ENCODE measurements at places on chromosomes 3 and 15.

- no peak for DNase-seq
These were observed 34.8 kb downstream of the MITF start for GRCh38 chr3:69774029-69774428.

DNA sequence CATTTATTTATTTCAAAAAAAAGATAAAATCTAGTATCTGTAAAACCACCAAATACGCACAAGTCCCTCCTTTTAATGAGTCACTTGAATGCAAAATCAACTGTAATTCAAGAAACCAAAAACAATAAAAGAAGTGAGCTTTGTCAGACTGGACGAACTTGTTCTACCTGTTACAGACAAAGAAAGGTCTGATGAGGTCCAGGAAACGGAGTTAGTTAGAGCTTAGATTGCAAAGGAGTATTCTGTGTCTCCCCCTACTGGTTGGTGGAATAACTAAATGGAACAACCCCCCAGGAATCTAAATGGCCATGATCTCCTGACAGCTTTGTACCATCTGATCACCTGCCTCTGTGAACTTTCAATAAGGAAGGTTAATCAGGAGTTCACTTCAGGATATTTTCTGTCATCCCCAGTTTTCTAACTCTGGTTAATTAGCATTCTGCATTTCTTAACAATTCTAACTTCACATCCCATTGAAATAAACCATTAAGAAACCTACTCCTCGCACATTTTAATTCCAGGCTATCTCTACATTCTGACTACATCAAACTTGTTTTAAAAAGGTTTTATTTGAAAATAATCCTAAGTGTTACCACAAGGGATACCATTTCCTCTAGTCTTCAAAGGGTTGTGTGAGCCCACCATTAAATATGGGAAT lies 333.0 kb upstream of the SATB1 start:
- no peak for DNase-seq

DNA sequence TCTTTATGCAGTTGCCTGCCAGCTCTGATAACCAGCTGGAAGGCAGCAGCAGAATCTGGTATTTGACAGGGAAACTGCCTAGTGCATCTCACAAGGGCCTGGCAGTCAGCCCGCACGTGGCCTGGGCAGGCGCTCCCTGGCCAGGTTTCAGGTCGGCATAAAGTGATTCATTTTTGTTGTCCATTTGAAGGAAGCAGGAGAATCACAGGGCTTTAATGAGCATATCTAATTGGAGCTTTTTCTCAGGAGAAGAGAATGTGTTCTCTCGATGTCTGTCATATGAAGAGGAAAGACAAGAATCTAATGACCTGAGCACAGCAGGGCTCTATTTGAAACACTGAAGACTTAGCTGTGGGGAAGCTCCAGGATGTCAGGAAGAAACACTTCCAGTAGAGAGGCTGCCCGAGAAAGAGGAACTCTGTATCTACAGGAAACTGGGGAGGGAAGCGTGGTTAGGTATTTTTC lies 98.8 kb upstream of the MB21D2 start:
- no peak for DNase-seq

DNA sequence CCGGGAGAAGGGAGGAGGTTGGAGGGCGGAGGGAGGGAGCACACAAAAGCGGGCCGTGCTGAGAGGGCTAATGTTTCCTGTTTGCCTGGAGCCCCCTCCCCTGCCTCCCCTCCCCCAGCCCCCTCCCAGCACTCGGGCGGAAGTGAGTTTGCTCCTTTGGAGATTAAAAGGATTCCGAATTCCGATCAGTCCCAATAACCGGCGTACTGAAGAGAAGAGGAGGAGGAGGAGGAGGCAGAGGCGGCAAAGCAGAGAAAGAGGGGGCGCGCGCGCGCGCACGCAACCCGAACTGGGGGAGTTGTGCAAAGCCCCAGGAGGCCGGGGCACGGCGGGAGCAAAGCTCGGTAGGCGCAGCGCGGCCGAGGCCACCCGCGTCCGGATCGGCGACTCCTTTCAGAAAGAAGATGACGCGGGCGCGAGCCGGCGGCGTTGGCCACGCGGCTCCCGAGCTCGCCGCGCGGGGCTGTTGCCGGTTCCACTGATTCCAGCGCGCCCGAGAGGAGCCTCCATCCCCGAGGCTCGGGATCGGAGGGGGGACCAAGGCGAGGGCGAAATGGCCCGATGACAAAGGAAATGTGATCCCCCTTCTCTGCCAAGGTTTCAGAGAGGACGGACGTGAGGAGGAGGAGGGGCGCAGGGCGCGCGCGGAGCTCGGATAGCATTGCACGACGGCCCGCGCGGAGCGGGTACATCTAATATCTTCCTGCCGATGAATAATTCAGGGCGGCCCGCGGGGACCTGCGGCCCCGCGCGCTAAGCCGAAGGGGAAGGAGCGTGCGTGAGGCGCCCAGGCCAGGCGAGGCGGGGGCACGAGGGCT lies 1.1 kb upstream of the TRIM71 start:
- no peak for DNase-seq

DNA sequence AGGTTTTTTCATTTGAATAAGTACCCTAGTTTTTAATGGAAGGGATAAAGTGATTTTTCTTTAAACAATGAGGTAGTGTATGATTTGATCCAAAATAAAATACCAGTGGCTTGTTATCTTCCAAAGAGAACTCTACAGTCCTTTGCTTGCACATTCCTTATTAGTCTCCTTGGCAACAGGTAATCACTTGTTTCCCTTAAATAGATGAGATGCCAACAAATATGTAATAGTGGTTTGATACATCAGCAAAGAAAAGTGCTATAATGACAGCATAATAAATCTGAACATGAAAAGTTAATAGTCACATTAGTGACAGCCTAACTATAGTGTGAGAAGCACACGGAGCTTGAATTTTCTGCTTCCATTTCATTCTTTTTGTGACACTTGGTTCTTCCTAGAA lies 360.2 kb downstream of the ZNF385D start:
- no peak for DNase-seq

- no peak for DNase-seq
These were observed 38.7 kb upstream of the ARID3B start for GRCh38 chr15:74502301-74502700.

- DNase-seq = no peak
These were observed 242.9 kb downstream of the SLC9A9 start for GRCh38 chr3:143605233-143605950.

- no peak for DNase-seq
These were observed 18.3 kb downstream of the SLCO3A1 start for GRCh38 chr15:91871837-91872236.

DNA sequence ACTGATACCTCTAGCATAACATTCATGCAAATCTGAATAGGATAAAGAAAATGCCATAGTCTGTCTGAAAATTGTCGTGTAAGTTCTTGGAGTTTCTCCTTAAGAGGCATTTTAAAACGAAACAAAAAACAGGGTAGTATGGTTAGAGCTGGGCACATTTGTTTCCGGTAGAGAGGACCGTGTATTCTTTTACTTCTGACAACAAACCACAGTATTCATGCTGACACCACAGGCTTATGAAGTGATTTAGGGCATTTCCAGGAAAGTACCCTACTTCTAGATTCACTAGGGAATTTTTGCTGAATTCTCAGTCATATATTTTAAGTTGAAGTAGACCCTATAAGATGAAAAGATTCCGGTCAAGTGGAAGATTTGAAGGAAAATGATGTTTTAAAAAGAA lies 541.3 kb downstream of the UNC13C start:
- no peak for DNase-seq

DNA sequence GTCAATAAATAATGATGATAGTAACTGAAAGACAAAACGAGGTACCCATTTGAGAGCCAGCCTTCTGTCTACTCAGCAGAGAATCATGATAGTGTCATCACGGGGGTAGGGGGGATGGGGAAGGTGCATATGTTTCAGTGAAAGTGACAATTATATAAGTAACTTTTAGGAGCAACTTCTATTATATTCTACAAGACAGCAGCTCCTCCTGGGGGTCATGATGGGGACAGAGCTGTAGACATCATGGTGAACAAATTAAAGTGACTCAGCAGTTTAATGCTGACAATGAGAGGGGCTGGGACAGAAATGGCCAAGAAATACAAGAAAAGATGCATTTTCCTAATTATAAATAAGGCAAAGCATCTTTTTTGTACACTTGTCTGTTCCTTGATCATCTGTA lies 11.8 kb downstream of the CAPN3 start:
- no peak for DNase-seq

DNA sequence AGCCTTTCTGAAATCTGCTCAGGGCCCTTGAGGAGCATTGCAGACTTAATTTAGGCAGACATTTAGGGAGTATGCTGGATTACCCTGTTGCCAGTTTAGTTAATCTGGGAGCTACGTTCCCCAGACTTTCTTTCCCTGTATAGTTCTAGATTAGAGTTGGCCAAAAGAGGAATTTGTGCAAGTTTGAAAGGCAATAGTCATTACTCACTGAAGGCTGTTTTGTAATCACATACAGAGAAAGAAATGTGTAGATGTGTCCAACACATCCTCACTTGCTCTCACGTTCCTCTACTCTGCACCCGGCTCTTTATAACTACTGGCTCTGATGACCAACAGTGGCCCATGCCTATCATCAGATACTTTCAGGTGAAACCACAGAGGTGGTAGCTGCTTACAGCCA lies 24.2 kb downstream of the MASP1 start:
- no peak for DNase-seq

GRCh38 chr3:188764609-188765008 lies 407.2 kb upstream of the TPRG1 start:
- DNase-seq = no peak

DNA sequence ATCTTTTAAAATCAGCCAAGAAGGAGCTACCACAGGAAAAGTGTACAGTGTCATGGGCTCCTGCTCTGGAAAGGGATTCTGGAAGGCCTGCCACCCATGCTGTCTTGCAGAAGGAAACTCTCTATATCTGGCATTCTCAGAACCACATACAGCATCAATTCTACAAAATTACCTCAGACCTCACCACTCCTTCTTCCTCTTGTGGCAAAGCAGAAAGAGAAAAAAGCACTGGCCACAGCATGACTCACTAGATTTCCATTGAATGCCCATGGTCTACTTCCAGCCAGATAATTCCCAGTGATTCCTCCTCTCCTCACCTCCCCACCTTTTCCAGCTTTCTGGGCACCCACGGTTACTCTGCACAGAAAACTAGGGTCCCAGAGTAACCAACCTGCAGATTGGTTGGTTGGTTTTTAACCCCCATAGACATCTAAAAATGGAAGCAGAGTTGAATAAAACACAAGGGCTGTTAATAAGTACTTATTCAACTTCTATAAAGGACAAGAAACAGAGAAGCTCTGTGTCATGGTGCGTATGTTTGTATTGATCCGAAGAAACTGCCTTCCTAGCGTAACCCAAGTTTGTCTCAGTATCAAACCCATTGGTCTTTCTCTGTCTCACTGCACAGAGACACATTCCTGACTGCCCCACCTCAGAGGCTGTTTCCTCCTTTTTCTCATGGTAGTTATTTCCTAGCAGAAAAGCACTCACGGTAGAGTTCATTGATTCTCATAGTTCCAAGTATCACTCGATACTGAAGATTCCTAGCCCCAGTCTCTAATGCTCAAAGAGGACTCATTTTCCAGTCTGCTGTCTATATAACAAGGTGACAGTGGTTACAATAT lies 67.7 kb downstream of the LDHAL6B start:
- DNase-seq = no peak

DNA sequence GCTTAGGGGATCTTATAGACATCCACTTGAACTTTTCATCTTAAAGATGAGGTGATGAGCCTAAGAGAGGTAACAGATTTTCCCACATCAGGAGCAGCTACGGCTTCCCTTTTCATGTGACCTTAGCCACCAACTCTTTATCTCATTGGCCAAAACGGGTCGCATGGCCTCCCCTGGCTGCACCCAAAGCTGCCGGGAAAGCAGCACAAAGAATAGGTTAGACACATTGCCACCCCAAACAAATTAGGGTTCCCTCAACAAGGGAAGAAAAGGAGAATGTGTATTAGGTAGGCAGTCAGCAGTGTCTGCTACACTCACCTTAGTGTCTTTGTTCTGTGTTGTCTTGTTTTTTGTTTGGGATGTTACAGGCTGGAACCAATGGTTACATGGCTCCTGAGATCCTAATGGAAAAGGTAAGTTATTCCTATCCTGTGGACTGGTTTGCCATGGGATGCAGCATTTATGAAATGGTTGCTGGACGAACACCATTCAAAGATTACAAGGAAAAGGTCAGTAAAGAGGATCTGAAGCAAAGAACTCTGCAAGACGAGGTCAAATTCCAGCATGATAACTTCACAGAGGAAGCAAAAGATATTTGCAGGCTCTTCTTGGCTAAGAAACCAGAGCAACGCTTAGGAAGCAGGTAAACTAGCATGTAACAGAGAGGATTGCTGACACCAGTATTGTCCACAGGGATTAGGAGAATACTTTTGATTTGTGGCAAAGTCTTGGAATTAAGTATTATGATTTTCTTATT lies 44.2 kb downstream of the GRK7 start:
- DNase-seq = no peak

GRCh38 chr15:74053517-74053916 lies 28.8 kb downstream of the GOLGA6A start:
- no peak for DNase-seq

DNA sequence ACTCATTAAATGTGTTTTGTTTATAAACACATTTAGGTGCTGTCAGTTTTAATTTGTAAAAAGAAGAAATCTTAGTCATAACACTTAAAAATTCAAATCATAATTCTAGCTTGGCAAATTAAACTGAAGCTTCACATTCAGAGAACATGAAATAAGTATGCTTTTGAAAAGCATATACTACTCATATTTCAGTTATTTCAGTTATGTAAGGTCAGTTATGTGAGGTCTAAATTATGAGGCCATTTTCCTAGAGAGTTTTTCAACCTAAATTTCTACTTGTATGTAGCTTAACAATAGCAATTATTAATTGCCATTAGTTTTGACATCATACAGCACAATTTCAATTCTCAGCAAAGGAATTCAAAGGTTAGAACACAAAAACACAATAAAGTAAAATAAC lies 465.0 kb downstream of the PLOD2 start:
- DNase-seq = no peak

GRCh38 chr3:127483902-127484591 lies 106.5 kb downstream of the TPRA1 start:
- no peak for DNase-seq

DNA sequence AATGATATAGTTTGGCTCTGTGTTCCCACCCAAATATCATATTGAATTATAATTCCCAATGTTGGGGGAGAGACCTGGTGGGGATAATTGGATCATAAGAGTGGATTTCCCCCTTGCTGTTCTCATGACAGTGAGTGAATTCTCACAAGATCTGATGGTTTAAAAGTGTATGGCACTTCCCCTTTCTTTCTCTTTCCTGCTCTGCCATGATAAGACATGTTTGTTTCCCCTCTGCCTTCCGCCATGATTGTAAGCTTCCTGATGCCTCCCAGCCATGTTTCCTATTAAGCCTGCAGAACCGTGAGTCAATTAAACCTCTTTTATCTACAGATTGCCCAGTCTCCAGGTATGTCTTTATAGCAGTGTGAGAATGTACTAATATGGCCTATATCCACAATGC lies 126.7 kb upstream of the GMNC start:
- DNase-seq = no peak

- no peak for DNase-seq
These were observed 176.9 kb upstream of the LMCD1 start for GRCh38 chr3:8324747-8325146.

GRCh38 chr3:31614162-31614921 lies 81.6 kb downstream of the STT3B start:
- no peak for DNase-seq
